ENCODE measurements at places on chromosomes 1 and 21.
A peak's percentile ranks its signal among the peaks of the same experiment; 100 is the strongest.

DNA sequence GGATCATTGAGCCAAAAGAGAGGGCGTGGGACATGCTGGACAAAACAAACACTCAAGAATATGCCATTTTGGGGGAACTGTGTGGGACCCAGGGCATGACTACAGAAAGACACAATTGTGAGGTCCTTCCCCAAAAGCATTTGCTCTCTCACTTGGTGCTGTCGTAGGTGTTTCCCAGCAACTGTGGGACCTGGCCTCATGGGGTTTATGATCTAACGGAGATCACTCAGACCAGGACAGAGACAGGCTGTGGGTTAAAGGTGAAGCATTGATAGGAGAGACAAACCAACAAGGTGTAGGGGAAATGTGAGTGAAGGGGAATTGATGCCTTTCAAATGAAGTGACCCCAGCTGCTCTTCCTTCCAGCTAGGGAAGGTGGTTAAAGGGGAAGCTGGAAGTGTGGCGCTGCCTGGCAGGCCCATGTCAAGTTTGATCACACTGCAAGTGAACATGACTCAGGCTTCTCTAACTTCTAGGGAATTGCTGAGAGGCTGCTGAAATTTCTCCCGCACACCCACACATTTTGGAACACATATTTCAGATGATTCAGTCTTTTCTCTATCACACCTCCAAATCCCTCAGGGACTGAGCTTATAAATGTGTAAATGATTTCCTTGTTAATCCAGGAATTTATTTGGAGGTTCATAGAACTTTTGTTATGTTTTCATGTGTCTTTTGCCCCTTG is 30.2 kb downstream of the TRAF5 start:
- no peak for DNase-seq

DNA sequence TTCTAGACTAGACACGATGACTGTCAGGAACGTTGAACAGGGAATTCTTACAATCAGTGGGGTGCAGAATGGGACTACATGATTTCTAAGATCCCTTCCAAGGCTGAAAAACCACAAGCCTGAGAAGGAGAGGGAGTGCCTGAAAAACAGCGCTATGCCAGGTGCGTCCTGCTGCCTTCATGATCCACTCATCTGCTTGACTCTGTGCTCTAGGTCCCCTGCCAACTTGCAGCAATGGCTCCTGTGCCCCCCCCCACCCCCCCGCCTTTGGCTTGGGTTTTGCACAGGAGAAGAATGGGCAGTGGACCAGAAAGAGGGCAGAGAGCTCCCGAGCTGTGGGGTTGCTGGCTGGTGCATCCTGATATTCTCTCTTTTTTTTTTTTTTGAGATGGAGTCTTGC is 5.9 kb downstream of the SLC2A7 start:
- DNase-seq = no peak

DNA sequence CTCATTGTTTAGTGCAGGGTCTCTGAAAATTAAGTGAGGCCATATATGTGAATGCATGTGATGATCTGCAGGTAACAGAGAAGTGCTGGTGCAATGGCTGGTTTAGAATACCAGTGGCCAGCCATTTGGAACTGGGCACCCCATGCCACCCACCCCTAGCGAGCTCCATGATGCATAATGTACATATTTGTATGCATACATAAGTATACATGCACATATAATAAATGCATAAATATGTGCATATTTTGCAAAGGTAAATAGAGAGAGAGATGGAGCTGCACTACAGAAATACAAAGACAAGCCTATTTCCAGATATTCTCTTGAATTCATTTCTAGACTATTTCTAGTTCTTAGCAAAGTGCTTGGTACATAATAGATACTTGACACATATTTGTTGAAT is 68.5 kb upstream of the IGSF21 start:
- DNase-seq = no peak

- DNase-seq = no peak
These were observed 183.4 kb downstream of the TNFSF18 start for GRCh38 chr1:172867216-172867818.

- no peak for DNase-seq
These were observed 33.0 kb upstream of the LRRC38 start for GRCh38 chr1:13546791-13547190.

DNA sequence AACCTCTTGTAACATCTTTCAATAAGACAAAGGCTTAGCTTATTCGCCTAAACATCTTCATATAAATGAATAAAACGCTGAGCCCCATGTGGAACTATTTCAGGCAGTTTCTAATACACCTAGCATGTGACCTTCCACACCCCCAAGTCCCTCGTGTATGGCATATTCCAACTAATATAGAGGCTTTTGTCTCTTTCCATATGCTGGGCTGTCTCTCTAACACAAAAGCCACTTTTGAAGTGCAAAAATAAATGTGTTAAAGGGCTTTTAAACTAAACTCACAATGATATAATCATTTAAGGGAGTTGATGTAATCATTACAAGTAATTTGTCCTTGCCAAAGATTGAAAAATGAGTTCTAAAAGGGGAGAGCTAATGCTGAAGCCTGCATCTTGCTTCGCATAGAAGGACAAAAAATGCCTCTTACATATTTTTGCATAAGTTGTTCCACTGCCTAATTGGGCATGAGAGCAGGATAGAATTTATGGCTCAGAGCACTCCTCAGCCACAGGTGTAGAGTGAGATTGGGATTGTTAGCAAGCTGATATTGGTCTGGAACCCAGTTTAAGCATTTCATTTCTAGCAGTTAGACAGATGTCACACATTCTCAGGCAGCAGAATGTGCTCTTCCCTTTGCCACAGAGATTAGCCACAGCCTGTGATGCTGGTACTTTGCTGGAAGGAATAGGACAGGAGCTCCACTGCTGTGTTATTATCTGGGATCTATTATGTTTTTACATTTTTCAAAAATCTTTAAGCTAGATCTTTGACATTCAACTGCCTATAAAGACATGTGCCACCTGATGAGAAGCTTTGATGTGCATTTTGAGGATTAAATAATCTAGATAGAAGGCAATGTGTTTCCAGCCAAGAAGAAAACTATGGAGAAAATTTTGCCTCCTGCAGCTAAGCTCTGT is 1044.4 kb downstream of the ADGRL2 start:
- no peak for DNase-seq

DNA sequence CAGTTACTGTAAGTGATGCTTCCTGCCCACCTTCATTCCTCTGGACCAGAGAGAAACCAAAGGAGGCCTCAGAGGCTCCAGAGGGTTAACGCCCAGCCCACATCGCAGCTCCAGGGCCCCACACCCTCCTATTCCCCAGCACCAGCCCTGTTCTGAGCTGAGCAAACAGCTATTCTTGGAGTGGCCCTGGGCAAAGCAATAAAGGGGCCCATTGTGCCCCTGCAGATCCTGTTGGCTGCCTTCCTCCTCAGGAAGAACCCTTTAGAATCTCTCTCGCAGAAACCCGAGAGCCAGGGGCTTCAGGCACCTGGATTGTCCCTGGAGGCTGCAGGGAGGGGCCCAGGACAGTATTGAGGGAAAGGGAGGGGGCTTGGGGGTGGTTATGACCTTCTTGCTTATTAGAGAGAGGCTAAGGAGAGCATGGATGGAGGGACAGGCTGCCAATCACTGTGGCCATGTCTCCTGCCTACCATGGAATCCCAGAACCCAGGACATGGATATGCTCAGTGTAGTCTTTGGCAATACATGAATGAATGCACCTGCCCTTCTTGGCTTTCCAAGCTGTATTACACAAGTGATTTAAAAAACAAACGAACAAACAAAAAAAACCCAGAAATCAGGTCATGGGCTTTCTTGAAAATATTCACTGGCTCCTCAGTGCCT is 9.2 kb downstream of the PADI2 start:
- DNase-seq = peak; percentile 81

- peak; percentile 8 for DNase-seq
These were observed 81.6 kb downstream of the KIRREL1 start for GRCh38 chr1:158075078-158075477.

- DNase-seq = no peak
These were observed 284.6 kb upstream of the KAZN start for GRCh38 chr1:14313731-14314431.

DNA sequence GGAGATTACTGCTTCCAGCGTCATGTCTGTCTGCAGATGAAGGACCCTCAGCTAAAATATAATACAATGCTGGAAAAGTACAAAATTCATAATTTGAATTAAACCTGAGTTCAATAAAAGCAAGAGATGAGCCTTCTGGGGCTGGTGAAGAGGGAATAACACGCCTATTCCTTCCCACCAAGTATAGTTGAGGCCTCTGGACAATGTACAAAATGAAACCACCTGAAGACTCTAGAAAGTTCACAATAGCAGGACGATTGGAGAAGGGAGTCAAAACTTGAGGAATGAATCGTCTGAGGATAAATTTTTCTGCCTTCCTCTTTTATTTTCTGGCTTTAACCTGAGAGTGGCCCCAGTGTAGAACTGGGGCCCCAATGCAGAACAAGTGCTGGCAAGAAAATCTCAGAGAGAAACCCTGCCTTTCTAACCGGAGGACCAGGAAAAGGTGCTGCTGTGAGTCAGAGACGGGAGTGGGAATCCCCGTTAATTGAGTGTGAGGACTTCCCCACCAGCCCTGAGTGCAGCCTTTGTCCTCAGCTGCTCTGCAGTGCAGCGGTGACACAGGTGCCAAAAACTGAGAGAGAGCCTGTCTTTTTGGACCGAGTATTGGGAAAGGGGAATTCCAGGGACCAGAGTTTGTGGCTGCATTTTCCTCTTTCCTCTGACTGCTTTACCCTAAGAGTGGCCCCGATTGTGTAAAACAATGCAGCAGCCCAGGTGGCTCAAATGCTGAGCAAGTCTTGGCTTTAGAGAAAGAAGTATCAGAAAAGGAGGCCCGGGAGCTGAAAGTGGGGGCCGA is 264.9 kb downstream of the DYRK1A start:
- DNase-seq = no peak

DNA sequence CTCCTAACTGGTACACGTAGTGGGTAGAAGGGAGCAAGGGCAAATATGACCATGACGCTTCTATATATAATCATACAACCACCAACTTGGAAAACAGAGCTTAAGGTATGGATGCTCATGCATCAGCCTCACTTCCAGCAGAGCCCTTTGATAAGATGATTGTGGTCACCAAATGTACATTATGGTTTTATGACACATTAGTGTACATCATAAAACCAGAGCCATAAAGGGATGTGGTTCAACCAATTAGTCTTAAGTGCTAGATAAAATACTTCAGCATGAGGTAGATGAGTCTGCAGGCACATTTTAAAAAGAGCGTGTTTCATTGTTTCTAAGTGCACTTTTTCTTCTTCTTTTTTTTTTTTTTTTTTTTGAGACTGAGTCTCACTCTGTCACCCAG is 43.7 kb downstream of the NIBAN1 start:
- DNase-seq = no peak

GRCh38 chr1:8962812-8963530 is 17.3 kb downstream of the CA6 start:
- no peak for DNase-seq

DNA sequence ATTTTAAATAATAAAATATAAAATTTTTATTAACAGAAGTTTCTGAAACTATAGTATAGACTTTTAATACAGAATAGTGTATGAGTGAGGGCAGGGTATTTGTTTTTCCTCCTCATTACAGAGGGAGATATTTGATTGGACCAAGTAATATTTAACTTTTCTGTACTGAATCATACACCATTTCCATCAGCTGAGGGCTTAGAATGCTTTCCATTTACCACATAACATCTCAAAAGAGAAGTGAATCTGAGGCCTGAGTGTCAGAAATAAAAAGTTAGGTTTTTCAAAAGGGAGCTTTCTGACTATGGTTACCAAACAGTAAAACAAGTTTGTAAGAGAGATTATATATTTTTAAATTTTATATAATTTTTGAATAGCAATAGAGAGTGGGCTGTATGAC is 29.5 kb downstream of the TLCD4 start:
- no peak for DNase-seq

DNA sequence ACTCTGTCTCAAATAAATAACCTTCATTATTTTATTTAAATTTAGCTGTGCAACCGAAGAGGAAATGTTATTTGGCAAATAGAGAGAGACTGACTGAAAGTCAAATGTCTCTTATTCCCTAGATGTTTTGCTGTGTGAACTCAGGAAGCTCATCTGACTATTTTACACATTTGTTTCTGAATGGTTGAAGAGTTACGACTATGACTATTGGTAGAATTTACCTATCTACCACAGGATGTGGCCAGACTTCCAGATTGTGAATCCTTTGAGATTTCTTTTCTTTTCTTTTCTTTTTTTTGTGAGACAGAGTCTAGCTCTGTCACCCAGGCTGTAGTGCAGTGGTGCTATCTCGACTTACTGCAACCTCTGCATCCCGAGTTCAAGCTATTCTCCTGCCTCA is 5.3 kb upstream of the SDE2 start:
- no peak for DNase-seq

- DNase-seq = no peak
These were observed 27.6 kb downstream of the NIPAL3 start for GRCh38 chr1:24443241-24443656.

DNA sequence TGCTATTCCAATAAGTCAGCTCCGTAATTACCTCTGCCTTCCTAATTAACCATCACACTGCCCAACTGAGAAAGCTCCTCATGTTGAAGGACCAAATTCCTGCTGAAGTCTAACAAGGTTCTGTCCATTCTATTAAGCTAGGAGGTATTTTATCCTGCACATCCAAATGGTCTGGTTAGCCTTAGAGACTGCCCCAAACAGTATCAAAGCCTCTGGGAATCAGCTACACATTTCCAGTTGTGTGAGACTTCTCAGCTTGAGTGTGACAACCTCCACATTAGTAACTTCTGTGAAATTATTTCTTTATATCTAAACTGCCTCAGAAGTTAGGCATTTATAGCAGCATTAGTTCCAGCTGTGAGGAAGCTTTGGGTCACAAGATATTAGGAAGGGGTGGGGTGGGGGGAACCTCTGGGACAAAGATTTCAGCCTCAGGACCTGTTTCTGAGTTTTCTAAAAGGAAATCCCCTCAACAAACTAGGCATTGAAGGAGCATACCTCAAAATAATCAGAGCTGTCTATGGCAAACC is 150.5 kb upstream of the DUSP10 start:
- DNase-seq = no peak

DNA sequence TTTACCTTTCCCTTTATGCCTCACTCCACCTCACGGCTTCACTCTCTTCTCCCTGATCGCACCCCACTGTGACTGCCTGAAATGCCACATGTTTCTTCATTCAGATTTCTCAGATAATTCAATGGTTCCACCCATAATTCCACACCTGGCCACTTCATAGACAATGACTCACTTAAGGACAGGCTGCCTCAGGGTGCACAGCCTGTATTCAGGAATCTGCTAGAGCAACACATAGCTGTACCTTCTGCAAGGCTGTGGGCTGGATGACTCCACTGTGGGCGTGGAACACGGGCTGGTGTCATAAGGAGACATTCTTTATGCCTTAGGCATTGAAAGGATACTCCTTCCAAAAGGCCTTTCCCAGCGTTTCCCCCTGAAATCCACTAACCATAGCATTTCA is 36.1 kb downstream of the L1TD1 start:
- no peak for DNase-seq

- DNase-seq = no peak
These were observed 119.7 kb upstream of the C1orf174 start for GRCh38 chr1:4019606-4020331.

GRCh38 chr1:22234476-22235030 is 91.7 kb upstream of the WNT4 start:
- no peak for DNase-seq

GRCh38 chr1:15958793-15959192 is 17.1 kb downstream of the ZBTB17 start:
- no peak for DNase-seq

Data from anterior cingulate cortex (tissue), 58 donors.